ENCODE measurements at places on chromosomes 6 and 20.

DNA sequence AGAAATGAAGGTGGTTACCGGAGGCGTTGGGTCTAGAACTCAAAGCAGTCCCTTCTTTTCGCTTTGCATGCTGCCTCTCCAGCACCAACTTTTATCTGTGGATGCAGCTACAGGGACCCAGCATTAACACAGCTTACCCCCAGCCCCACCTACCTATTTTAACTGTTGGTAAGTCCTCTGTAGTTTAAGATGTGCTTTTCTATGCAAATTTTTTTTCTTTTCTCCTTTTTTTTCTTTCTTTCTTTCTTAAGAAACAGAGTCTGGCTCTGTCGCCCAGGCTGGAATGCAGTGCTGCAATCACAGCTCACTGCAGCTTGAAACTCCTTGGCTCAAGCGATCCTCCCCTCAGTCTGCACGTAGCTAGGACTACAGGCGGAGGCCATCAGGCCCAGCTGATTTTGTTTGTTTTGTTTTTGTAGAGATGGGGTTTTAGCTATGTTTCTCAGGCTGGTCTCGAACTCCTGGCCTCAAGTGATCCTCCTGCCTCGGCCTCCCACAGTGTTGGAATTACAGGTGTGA, 6.5 kb upstream of the USP45 start:
- DNase-seq, result peak; percentile 4

DNA sequence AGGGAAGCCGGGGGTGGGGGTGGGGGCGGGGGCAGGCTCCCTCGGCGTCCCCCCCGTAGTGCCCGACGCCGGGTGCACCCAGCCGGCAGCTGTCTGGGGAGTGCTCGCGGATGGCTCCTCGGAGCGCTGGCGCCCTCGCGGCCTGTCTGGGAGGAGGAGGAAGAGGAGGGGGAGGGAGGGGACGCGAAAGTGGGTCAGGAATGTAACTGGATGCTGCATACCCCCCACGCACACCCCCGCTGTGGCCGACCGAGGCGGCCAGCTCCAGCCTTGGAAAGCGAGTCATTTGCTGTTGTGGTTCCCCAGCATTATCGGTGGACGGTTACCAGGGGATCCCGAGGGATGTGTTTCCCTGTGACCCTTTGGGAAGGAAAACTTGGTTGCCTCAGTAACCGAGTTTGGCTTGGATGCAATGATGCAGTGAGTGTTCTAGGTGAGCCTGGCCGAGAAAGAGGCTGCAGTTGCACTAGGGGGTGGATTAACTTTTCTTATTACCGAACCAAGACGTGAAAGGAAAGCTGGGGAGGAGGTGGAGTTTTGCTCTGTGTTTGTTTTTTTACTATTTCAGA, 55.2 kb upstream of the RREB1 start:
- DNase-seq, result no peak

DNA sequence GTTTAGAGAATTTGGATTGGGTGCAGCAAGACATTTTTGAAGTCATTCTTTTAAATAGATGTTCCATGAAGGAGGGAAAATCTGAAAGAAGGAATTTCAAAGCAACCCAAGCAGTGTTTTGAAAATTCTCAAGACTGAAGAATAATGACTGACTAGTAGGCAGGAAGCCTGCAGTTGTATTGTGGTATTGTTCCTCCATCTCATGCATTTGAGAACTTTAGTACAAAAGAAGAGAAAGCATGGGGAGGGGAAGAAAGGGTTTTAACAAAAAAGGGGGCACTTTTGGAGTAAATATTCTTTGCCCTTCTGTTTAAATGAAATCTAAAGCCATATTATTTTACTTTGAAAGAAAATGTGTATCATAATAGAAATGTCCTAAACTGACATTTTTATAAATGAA, 6.6 kb downstream of the NCOA3 start:
- no peak for DNase-seq

GRCh38 chr6:75150685-75151412, 55.0 kb downstream of the COL12A1 start:
- no peak for DNase-seq

DNA sequence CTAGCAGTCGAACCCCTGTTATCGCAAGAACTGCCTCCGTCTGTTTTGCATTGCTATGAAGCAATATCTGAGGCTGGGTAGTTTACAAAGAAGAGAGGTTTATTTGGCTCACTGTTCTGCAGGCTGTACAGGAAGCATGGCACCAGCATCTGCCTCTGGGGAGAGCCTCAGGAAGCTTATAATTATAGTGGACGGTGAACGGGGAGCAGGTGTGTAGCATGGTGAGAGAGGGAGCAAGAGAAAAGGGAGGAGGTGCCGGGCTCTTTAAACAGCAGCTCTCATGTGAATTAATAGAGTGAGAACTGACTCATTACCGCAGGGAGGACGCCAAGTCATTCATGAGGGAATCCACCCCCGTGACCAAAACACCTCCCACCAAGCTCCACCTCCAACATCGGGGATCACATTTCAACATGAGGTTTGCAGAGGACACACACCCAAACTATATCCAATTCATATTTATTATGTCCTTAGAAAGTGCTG, 172.6 kb upstream of the KCNG1 start:
- DNase-seq, result no peak

- no peak for DNase-seq
Measured at GRCh38 chr20:56439771-56440291, 27.8 kb downstream of the CASS4 start.

DNA sequence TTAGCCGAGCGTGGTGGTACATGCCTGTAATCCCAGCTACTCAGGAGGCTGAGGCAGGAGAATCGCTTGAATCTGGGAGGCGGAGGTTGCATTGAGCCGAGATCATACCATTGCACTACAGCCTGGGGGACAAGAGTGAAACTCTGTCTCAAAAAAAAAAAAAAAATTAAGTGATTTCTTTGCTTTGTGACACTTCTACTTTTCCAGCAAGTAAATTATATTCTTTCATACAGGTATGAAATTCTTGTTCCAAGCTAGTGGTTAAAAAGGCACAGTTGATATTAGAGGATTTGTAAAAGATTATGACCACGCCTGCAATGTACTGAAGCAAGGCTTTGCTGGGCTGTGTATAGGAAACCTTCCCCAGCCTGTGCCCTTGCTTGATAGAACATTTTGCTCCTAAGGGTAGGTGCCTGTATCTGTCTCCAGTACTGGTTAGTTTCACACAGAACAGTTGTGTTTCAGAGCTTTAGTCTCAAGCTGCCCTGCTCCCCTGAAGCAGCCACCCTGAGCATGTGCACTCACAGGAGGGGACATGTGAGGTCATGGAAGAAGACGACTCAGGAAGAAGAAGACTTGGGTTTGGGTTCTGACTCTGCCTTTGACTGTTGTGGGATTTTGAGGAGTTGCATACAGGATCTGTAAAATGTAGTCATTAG, 10.2 kb downstream of the PTPN1 start:
- DNase-seq, result no peak

GRCh38 chr6:150732765-150733539, 132.6 kb upstream of the MTHFD1L start:
- peak; percentile 30 for DNase-seq

DNA sequence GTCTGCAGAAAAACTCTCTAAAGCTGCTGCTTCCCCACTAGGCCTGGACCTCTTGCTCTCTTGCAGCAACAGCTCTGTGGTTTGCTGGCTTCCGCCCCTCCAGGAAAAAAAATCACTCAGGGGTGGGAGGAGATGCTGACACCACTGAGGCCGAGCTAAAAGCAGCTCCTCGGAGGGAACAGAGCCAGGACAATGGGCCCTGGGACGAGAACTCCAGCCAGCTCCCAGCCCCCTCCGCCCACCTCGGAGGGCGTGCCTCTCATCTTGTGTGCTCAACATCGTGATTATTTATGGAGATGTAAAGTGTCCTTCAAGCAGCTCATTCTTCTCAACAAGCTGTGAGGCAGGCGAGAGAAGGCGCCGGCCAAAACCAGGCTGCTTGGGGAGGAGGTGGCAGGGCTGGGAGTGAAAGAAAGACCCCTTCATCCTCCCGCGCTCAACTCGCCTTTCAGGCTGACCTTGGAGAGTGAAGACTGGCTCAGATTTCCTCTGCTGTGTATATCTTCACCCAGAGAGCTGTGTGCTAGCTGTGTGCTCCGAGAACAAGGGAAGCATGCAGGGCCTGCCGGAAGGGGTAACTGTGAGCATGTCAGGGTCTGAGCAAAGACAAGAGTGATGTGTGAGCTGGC, 53.5 kb upstream of the LRFN2 start:
- DNase-seq, result no peak

DNA sequence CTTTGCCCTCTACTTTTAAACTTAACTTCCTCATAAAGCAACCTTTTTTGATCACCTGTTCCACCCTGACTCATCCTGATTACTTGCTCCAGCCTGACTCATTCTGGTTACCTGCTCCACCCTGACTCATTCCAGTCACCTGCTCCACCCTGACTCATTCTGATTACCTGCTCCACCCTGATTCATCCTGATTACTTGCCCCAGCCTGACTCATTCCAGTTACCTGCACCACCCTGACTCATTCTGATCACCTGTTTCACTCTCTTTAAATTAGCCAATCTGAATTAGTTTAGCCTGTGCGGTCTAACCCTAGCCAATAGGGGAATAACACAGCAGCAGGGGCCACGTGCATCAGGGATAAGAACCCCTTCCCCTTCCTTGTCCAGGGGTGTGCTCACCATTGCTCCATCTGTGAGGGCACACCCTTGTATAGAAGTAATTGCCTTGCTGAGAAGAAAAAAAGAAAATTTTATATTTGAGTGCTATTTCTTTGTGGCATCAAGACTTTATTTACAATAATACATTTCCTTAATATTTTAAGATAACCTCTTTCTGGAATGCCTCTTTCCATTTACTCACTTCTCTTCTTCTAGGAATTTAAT, 17.9 kb downstream of the HLA-G start:
- no peak for DNase-seq

Measured in GM18507 (cell line).